ENCODE measurements at places on chromosomes 2 and 18.

DNA sequence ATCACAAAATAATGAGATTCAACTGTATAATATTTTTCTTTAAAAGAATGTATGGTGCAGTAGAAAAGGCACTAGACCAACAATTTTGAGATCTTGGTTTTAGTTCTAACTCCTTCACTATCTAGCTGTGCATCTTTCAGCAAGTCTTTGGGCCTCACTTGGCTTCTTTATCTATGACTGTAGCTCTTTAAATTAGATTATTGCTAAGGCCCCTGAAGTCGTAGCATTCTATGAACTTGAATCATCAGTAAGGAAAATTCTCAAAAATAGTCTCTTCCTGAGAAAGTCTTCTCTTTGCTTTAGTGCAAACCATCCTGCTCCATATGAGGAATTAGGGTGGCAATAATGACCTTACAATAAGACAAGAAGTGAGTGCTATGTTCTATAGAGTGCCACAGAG, 140.4 kb downstream of the FTCDNL1 start:
- DNase-seq, result no peak

DNA sequence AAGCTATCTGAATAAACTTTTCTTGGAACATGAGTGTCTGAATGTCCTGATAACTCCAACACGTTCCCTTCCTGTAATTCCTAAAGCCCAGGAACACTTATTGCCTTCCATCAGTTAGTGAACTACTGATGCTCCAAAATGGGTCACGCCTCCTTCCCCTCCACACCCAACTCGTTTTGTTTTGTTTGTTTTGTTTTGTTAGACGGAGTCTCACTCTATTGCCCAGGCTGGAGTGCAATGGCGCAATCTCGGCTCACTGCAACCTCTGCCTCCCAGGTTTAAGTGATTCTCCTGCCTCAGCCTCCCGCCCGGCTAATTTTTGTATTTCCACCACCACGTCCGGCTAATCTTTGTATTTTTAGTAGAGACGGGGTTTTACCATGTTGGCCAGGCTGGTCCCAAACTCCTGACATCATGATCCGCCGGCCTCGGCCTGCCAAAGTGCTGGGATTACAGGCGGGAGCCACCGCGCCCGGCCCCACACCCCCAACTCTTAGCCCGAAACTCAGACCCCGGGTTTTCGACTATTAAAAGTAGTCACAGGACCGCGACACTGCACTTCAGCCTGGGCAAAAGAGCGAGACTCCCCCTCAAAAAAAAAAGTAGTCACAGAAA, 774 bp downstream of the IER3IP1 start:
- DNase-seq, result no peak

DNA sequence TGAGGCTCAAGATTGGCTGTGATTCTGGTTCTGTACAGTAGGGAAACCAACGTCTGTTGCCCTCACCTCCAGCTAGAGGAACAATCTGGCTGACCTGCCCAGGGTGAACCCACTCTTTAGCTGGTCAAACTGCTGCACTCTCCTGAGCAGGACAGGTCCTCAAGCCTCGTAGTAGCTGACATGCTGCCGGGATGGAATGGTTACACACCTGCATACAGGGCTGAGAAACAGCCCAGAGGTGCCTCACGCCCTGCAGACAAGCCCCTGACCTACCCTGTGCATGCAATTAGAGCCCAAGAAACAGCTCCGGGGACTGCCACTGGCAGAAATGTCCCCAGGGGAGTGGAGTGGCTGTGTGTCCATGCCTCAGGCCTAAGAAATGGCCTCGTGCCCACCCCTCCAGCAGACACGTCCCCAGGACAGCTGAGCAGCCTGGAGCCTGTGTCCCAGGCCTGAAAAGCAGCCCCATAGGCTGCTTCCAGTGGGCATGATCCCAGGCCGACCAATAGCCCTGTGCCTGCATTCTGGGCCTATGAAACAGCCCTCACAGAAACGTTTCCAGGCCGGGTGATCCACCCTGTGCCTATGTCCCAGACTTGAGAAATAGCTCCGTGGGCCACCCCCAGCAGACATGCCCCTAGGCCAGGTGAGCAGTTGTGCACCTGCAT, 25.4 kb downstream of the BOLL start:
- DNase-seq, result no peak

GRCh38 chr2:8994386-8994785, 9.1 kb downstream of the MBOAT2 start:
- DNase-seq, result no peak

- no peak for DNase-seq
Measured at GRCh38 chr18:23641143-23641720, 21.5 kb downstream of the ANKRD29 start.

All from T-helper 2 cell treated with Interferon-gamma antibody and Interleukin-4, amounts not matched to agents 5 μg/mL and 100 μg/mL, for 36 hours (primary cell).